ENCODE measurements at places on chromosomes 4 and X. TPM values are rescaled to one million over a fixed set of nuclear protein-coding genes. Genes with fewer than 3 reads are reported as not detected.

SSX1 gene
- total RNA-seq: not detected

EIF4E gene
- 132 TPM for total RNA-seq

IL2 gene
- total RNA-seq: not detected

CDKL5 gene
- 5.0 TPM for total RNA-seq

- no peak for DNase-seq
Observed at GRCh38 chr4:52863324-52863723, 1.2 kb downstream of the RASL11B start.

DNA sequence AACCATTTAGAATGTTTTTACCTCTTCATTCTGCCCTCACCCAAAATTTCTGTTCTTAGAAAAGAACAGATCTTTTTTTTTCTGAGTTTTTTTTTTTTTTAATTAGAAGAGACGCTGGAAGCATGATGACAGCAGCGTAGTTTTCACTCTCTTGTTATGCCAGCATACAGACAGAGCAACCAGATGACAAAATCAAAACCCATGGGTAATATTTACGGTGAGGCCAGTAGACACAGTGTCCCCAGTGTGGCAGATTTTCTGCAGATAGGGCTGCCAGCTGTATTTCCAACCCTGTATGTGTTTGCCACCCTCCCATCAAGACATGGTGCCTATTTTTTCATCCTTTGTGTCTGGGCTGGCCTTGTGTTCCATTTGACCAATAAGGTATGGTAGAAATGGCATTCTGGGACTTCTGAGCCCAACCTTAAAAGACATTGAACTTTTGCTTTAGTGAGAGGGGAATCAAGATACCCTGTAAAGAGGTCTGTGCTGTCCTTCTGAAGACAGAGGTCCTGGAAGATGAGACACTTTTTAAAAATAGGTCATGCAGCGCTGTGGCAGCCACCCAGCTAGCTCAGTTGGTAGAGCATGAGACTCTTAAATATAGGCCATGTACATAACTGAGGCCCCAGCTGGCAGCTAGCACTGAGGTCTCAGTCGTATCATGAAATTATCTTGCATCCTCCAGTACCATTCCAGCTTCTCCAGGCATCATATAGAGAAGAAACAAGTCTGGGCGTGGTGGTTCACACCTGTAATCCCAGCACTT lies 6.7 kb upstream of the ZNF41 start:
- peak; percentile 77 for DNase-seq

DNA sequence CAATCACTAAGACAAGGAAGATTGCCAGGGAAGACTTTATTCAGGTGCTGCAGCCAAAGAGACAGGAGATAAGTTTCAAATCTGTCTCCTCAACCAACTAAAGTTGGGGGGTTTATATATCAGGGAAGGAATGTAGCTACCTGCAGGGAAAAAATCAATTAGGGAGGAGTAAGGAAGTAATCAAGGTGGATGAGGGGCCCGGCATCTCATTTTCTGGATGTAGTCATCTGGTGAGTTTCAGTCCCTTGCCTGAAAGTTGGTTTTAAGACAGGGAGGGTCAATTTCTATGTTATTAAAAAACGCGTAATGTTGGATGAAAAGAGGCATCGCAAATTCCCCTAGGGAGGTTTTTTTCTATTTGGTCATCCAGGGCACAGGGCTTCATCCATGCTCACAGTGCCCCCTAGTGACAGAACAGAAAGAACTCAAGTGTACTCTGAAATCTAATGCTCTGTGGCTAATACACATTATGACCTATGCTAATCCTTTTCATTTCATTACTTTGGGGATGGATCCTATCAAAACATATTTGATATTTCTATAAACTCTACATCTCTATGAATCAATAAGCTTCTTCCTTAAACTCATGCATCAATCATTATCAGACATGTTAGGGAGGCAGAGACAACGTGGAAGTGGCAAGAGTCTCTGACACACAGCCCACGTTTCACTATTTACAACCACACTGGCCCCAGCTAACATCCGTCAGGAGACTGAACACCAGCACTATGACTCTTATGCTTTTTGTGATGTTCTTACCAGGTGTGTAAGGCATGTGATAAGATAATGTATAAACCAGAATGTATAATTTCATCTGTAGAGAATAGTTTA lies 1577.0 kb upstream of the TENM3 start:
- peak; percentile 37 for DNase-seq

GRCh38 chr4:182213004-182213403 lies 30.2 kb upstream of the TENM3 start:
- DNase-seq: no peak

REELD1 gene
- not detected for total RNA-seq

- peak; percentile 39 for DNase-seq
Observed at GRCh38 chr4:22897520-22898108, 204.9 kb downstream of the GBA3 start.

GRCh38 chrX:153953342-153953830 lies 8.9 kb upstream of the RENBP start:
- DNase-seq: peak; percentile 58

DNA sequence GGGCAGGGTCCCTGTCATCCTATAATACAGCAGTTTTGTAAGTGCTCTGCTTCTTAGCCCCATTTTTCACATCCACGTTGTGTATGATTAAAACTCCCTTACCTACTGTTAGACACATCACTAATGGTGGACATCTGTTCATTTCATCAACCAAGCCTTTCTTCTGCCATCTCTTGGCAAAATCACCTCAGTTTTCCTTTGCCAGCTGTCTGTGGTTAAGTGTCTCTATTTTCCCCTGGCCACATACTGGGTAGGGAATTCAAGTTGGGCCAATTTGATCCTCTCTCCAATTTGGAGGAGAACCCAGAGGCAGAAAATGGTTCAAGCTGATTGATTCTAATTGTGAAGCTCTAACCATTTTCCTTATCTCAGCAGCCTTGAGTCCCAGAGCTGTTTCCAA lies 436.1 kb downstream of the PCDH7 start:
- DNase-seq: peak; percentile 83

FGFR3 gene
- not detected for total RNA-seq

P2RY8 gene
- not detected for total RNA-seq

KCNIP4 gene
- not detected for total RNA-seq

Data from myocyte (in vitro differentiated cells).